Forelimb muscle (tissue), 1 donor: ENCODE measurements at places on chromosomes 3 and 15. TPM values are rescaled to one million over a fixed set of nuclear protein-coding genes. Genes with fewer than 3 reads are reported as not detected.

GRCh38 chr3:63064209-63064755 lies 189.1 kb upstream of the CADPS start:
- DNase-seq, result no peak

DNA sequence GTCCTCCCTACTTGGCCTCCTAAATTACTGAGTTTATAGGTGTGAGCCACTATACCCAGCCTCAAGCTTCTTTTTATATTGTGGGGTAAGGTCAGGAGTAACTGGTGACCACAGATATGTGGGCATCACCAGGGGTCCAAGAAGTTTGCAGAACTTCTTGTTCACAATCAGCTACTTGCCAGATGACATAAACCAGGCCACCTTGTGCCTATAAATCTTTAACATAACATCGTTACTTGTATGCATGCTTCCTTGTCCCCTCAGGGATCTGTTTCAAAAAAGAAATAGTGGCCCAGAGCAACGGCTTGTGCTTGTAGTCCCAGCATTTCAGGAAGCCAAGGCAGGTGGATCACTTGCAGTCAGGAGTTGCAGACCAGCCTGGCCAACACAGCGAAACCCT lies 115.1 kb upstream of the FAM174B start:
- no peak for DNase-seq

- no peak for DNase-seq
Measured at GRCh38 chr3:14288833-14289451, 110.3 kb downstream of the LSM3 start.

DNA sequence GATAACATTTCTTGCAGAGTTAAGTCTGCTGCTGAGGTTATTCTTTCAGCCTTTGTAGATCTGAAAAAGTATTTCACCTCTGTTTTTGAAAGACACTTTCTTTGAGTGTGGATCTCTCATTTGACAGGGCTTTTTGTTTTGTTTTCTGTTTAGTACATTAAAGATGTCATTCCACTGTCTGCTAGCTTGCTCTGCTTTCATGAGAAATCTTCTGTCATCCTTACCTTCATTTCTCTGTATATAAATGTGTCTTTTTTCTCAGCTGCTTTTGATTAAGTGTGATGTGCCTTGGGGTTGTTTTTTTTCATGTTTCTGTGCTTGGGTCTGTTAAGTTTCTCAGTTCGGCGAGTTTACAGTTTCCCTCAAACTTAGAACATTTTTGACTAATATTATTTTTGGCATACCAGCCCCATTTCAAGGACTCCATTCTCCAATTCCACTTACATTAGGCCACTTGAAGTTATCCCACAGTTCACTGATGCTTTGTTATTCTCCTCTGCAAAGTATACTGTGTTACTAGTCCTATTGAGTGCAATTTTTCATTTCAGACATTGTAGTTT lies 43.9 kb upstream of the CA12 start:
- DNase-seq, result no peak

Gene KLHL6
- polyA plus RNA-seq, result 1.5 TPM

Gene GATA2
- 2.9 TPM for polyA plus RNA-seq

Gene LMCD1
- 253 TPM for polyA plus RNA-seq

Gene MYZAP
- 2.6 TPM for polyA plus RNA-seq
